ENCODE measurements at places on chromosomes 16 and 17. TPM values are rescaled to one million over a fixed set of nuclear protein-coding genes. Genes with fewer than 3 reads are reported as not detected.

GRCh38 chr17:80729761-80730160 lies 185.1 kb downstream of the RPTOR start:
- no peak for DNase-seq

DNA sequence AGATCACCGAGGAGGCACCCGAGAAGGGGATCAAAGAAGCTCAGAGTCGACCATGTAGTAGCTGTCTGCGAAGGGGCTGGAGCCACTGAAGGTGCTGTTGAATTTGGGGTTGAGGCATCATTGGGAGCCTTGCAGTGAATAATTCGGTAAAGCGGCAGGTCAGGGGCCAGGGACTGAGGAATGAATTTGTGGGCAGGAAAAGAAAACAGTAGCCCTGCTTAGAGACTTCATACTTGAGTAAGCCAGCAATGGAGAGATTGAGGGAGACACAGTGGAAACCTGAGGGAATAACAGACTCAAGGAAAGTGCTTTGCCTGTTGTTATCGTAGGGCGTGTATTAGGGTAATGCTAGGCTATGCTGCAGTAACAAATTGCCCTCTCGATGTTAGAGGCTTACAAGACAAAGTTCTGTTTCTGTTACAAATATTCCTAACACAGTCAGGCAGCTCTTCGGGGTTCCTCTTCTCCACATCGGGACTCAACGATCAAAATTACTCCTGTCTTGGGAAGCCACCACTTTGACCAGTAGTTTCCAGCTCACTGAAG lies 13.4 kb upstream of the HERPUD1 start:
- no peak for DNase-seq

GRCh38 chr16:51034481-51035109 lies 116.5 kb downstream of the SALL1 start:
- DNase-seq: no peak

The CCL13 gene
- polyA plus RNA-seq: not detected

The DHRS7C gene
- not detected for polyA plus RNA-seq

The VAT1 gene
- 119 TPM for polyA plus RNA-seq

DNA sequence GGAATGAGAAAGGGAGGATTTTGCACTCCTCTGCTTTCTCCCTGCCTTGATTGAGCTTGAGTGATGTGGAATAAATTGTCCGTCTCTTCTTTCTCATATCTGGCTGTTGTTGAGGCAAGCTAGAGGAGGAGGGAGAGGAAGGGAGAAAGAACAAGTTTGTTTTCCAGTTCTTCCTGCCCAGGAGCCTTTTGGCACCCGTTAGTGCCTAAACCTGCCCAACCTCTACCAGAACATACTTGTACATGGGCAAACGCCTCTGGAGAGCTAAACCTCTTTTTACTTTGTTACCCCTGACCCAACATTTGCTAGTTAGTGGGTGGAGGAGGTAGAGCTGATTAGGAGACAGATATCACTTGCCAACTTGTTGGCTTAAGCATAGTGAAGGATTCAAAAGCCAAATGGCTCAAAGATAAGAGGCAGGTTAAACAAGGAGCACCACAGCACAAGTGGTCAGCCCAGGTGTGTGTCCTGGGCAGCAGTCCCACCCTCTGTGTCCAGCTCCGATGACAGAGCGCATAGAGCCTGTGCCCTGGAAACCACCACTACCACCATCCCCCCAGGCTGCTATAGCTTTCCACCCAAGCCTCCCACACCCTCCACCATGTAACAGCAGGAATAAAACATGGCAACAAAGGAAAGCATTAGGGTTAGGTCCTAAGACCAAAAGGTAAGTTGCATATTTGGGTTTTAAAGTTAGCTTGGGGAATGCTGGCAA lies 6.5 kb downstream of the ODF4 start:
- DNase-seq: no peak

- no peak for DNase-seq
Observed at GRCh38 chr16:66003201-66003600, 363.3 kb upstream of the CDH5 start.

The ADAD2 gene
- polyA plus RNA-seq: 0.80 TPM

DNA sequence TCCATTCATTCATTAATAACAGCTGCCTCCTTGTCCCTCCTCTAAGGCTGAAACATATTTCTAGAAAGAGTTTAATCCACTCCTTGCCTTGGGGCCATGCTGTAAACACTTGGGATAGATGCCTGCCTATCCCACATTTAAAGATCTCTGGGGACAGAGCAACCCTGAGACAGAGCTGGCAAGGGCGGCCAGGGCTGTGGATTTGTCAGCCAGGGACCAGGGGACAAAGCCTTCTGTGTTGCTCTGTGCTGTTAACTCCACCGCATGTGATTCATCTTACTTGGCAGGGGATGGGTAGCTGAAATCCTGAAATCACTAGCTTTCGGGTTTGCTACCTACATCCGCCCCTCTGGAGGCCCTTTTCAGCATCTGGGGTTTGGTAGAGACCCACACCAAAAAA lies 392.9 kb downstream of the SLC39A11 start:
- DNase-seq: no peak

- peak; percentile 64 for DNase-seq
Observed at GRCh38 chr16:78503602-78504001, 404.1 kb downstream of the WWOX start.

- no peak for DNase-seq
Observed at GRCh38 chr16:87526238-87526947, 33.6 kb upstream of the ZCCHC14 start.

The BRIP1 gene
- not detected for polyA plus RNA-seq

DNA sequence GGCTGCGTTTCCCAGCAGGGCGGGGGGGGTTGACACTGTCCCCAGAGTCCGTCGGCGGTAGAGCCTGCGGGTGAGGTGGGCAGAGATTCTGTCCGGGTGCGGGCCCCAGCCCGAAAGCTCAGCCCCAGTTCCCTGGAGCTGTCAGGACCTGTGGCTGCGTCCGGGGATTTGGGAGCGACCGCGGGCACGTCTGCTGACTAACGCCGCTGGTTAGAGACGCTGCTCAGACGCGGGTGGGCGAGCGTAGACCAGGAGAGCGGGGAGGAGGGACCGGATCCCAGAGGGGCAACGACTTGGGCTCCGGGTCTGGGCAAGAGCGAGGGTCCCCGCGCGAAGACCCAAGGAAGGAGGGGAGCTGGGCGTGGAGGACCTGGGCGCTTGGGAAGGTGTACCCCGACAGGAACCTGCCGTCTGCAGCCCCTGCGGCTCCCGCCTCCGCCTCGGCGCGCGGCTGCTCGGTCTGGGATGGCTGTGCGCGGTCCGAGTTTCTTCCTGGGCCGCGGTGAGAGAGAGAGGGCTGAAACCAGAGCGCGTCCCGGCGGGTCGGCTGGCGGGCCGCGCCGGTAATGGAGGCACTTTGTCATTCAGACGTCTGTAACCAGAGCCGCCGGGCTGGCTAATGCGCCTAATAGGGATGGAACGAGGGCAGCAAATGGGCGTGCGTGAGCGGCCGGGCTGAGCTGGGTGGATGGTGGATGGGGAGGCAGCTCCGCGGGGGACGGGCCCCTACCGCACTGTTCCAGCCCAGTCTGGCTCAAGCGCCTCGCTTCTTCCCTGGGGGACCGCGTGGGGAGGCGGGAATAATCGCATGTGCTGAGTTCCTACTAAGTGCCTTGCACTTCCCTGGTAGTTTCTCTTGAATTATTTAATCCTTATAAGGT lies 2.3 kb downstream of the NGFR start:
- DNase-seq: peak; percentile 87

The TP53TG3 gene
- polyA plus RNA-seq: not detected

DNA sequence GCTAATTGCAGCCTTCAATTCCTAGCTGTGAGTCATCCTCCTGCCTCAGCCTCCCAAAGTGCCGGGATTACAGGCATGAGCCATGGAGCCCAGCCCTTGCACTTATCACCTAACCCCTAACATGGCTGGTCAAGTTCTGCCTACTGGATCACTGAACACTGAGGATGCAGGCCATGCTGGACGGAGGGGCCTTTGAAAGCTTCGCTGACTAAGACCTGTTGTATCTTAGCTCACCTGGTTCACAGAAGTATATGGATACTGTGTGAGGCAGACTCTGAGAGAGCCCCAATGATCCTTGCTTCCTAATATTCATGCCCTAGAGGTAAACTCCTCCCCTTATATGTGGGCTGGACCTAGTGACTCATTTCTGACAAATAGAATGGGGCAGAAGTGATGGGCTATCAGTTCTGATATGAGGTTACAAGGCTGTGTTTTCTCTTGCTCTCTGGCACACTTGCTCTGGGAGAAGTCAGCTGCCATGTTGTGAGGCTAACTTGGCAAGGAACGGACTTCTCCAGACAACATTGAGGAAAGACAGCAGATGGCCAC lies 11.7 kb upstream of the TMIGD1 start:
- no peak for DNase-seq

DNA sequence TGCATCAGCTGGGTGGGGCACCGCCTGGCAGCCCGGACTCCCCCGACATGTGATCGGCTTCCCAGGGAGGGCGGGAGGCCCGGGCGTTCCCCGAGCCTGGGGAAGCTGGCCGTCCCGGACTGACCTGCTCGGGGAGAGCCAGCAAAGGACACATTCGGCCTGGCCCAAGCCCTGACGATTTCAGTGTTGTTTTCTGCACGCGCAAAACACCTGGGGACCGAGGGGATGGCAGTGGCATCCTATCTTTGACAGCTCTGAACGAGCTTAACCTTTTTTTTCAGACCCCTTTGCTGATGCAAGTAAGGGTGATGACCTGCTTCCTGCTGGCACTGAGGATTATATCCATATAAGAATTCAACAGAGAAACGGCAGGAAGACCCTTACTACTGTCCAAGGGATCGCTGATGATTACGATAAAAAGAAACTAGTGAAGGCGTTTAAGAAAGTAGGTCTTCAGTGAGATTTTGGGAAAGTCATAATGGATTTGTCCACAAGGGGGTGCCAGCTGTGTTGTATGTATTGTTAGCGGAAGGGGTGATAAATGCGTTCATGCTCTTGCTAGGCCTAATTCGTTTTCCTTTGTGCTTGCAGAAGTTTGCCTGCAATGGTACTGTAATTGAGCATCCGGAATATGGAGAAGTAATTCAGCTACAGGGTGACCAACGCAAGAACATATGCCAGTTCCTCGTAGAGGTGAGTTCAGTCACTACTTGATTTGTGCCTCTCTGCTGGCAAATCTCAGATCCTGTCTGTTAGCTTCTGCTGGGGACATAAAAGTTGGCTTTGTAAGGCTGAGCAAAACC lies 1.0 kb downstream of the EIF1 start:
- peak; percentile 80 for DNase-seq

The TBC1D3H gene
- not detected for polyA plus RNA-seq

The GCGR gene
- polyA plus RNA-seq: 37.2 TPM

DNA sequence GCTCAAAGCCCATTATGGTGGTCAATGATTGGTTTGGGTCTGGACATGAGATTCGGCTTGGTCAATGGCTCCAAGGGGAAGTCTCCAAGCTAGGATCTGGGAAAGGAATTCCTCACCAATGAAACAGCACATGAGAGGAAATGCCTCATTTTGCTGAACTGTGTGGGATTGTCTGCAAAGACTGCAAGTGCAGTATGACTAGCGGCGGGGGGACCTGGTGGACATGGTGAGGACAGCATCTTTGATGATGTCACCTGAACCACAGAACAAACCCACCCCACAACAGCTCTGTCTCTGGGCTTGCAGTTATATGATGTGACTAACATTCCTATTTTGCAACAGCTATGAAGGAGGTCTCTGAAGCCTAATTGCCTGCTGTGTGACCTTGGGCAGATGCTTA lies 50.6 kb upstream of the NKD1 start:
- DNase-seq: no peak

The ODAD4 gene
- polyA plus RNA-seq: 4.6 TPM

The BCAR1 gene
- 69.1 TPM for polyA plus RNA-seq

The KRTAP2-1 gene
- polyA plus RNA-seq: not detected

The KRTAP1-5 gene
- polyA plus RNA-seq: not detected

GRCh38 chr17:17893801-17894644 lies 57.2 kb upstream of the SREBF1 start:
- DNase-seq: no peak

DNA sequence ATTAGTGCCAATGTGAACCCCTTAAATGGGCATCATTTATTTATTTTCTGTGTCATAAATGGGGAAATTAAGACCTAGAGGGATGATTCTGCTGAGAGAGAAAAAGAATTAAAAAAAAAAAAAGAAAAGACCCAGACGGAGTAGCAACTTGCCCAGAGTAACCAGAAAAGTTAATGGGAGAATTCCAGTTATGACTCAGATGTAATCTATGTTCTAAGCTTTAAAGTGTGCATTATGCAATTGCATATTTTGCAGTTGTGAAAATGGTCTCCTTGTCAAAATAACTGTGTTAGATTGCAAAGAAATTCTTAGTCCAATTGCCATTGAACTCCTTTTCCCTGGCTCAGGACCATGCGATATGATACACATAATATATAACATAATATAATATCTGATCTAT lies 38.6 kb upstream of the TBX2 start:
- no peak for DNase-seq

- peak; percentile 59 for DNase-seq
Observed at GRCh38 chr17:40582328-40582901, 17.1 kb upstream of the CCR7 start.

GRCh38 chr17:76000016-76000754 lies 470 bp upstream of the CDK3 start:
- peak; percentile 71 for DNase-seq

The CACNG3 gene
- polyA plus RNA-seq: not detected

DNA sequence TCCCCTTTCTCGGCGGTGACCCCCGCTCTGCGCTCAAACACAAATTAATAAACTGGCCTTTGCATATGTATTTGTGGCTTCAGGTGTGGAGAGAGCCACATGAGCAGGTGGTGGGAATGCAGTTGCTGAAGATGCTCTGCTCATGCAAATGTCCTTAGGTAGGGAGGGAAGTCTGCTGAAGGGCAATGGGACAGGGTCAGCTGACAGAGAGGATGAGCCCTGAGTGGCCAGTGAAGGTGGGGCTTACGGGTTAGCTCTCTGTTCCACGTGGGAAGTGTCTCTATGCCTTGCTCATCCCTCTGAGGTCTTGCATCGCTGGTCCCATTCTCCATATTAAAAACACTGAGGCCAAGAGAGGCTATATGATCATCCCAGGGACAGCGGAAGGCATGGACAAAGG lies 74.2 kb upstream of the CCL1 start:
- DNase-seq: no peak

- DNase-seq: peak; percentile 96
Observed at GRCh38 chr17:82859431-82860403, 19.9 kb upstream of the ZNF750 start.

DNA sequence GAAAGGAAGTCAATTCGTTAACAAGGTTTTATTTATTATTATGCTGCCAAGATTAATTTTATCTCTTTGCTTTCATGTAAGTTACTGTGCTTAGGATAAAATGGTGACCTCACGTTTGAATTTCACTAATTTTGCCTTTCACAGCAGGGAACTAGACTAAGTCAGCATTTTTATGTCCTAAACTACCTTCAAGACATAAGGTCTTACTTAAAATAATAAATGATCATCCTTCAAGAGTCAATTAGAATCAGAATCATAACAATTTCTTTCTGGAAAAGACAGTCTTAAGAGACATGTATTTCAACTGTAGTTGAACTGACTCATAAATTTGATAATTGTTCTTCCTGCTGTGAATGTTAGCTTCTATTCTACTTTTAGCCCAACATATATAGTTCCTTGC lies 893.8 kb downstream of the KCNJ2 start:
- DNase-seq: no peak
